GM04503 (cell line): ENCODE measurements at places on chromosomes 11 and 22.

- DNase-seq, result no peak
Observed at GRCh38 chr11:868394-868793, 25.7 kb downstream of the TSPAN4 start.

DNA sequence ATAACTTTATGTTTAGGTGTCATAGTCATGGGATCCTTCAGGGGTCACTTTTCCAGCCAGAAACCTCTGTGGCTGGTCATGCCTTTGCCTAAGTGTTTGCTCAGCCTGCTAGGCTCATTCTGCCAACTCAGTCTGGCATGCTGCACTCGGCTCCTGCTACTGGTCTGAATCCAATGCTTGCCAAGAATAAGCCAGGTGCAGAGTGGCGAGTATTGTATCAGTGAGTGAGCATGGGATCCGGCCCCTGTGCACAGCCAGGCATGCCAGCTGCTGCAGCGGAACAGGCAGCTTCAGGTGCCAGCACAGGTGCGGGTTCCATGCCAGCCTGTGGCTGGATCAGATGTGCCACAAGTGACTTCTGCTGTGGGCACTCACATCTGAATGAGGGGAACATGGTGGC lies 1269.3 kb upstream of the CNTN5 start:
- no peak for DNase-seq

DNA sequence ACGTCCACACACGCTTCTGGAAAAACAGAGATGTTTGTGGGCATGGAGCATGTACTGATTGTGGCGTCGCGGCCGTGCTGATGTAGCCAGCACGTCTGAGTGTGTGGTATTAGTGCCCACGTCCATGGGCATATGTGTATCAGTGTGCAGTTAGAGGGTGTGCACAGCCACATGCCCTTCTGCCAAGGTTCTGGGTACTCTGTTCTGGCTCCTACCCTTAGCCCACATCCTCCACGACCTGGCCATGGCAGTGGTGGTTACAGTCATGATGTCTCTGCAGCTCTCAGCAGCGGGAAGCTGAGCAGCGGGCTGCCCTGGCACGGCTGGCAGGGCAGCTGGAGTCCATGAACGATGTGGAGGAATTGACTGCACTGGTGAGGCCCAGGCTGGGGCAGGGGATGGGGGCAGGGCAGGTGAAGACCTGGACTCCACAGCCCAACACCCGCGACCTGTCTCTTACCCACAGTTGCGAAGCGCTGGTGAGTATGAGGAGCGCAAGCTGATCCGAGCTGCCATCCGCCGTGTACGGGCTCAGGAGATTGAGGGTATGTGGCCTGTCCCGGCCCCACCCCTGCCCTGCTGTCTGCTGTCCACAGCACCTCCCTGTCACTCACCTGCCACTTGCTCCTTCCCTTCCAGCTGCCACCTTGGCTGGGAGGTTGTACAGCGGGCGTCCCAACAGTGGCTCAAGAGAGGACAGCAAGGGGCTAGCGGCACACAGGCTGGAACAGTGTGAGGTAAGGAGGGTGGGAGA lies 7.3 kb downstream of the SMTN start:
- DNase-seq, result no peak

GRCh38 chr11:13834463-13834862 lies 128.1 kb upstream of the SPON1 start:
- DNase-seq, result no peak

DNA sequence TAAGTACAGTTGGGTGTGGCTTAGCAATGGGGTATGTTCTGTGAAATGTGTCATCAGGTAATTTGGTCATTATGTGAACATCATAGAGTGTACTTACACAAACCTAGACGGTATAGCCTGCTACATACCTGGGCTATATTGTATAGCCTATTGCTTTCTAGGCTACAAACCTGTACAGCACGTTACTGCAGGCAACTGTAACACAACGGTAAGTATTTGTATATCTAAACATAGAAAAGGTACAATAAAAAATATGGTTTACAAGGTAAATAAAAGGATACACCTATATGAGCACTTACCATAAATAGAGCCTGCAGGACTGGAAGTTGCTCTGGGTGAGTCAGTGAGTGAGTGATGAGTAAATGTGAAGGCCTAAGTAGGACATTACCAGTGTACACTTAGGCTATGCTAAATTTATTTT lies 73.1 kb upstream of the GDPD4 start:
- no peak for DNase-seq

GRCh38 chr11:133907841-133908241 lies 48.9 kb downstream of the IGSF9B start:
- DNase-seq, result no peak

- DNase-seq, result no peak
Observed at GRCh38 chr11:120613264-120614226, 102.0 kb downstream of the GRIK4 start.

DNA sequence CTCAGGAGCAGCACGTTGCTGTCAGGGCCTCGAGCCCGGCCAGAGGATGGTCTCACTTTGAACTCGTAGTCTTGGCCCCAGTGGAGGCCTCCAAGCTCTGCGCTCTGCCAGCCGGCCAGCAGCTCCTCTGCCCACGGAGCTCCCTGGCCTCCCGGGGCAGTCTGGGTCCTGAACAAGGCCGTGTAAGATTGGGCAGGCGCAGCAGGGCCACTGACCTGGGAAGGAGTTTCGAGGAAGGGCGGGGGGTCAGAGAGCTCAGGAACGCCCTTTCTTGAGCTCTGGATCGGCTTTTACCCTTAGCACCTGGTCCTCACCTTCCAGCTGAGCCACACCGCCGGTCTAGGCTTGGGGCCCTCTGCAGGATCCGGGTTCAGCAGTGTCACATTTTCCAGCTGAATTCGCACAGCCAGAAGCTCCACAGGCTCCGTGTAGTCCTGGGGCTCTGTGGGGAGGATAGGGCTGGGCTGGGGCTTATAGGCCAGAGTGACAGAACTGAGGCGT lies 2.1 kb downstream of the ROBO4 start:
- DNase-seq, result no peak

- peak; percentile 42 for DNase-seq
Observed at GRCh38 chr11:114348200-114349191, 51.8 kb downstream of the C11orf71 start.

GRCh38 chr11:128604723-128605122 lies 17.4 kb upstream of the ETS1 start:
- DNase-seq, result no peak

GRCh38 chr11:29773656-29774264 lies 243.1 kb downstream of the KCNA4 start:
- DNase-seq, result no peak

- no peak for DNase-seq
Observed at GRCh38 chr22:24392218-24392931, 35.0 kb upstream of the ADORA2A start.

DNA sequence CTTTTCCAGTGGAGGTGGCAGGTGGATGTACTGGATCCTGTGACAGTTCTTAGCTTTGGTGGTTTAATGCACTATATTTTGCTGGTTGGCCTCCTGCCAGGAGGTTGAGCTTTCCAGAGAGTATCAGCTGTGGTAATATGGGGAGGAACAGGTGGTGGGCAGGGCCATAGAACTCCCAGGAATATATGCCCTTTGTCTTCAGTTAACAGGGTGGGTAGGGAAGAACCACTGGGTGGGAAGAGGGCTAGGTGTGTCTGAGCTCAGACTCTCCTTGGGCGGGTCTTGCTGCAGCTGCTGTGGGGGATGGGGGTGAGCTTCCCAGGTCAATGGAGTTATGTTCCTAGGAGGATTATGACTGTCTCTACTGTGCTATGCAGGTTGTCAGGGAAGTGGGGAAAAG lies 203.8 kb downstream of the DLG2 start:
- DNase-seq, result no peak

GRCh38 chr11:66119348-66120133 lies 49.5 kb downstream of the PACS1 start:
- DNase-seq, result peak; percentile 64

- DNase-seq, result no peak
Observed at GRCh38 chr11:2583605-2583958, 116.2 kb downstream of the KCNQ1OT1 start.

DNA sequence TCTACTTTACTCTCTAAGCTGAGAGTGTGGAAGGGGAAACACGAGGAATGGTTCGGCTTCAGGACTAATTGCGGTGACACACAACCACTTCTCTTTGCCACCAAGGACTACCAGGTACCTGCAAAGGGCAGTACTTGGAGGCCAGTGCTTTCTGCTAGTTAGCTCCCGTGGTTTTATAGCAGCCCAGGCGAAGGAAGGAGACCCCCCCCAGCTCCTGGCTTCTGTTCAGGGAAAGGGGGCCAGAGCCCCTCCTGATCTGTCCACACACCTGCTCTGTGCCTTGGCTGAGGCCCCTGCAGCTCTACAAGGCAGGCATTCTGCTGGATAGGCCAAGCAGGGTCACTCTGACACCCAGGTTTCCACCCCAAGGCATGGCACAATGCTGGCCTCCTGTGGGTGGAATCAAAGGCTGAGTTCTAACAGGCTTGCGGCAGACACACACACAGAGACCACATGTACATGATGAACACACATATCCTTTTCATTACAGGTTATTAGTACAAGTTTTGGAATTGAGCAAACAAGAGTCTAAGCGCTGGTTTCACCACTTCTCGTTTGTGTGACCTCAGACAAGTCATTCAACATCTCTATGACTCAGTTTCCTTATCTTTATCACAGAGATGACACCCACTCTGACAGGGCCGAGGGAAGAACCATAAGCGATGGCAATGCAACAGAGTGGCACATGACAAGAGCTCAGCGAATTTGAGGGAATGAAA lies 7.5 kb downstream of the SERPIND1 start:
- DNase-seq, result no peak

DNA sequence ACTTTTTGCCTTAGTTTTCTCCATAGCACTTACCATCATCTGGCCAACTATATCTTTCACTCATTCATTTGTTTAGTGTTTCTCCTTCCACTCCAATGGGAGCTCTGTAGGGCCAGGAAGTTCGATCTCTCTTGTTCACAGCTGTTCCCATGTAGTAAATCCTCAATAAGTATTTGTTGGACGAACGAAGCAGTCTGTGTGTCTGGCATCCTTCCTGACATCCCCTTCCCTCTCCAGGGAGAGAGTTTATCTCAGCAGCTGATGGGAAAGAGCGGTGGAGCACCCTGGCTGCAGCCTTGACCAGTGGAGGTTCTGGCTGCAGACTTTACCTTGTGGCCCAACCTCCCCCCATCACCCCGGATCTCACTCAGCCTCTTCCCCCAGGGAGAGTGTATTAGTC lies 141.7 kb downstream of the CHST1 start:
- DNase-seq, result no peak

DNA sequence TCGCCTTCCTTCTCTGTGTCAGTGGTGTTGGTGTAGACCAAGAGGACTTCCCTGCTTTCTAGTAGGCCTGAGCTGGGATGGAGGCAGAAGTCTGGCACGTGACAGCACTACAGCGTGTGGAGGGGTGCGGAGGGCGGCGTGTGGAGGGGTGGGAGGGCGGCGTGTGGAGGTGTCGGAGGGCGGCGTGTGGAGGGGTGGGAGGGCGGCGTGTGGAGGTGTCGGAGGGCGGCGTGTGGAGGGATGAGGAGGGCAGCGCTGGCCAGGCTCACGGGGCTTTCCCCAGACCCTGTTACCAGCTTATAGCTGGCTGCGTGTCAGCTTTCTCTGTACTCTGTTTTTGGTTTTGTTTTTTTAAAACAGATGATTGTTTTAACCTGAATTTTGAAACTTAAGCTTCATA lies 45.7 kb upstream of the CTTN start:
- no peak for DNase-seq

DNA sequence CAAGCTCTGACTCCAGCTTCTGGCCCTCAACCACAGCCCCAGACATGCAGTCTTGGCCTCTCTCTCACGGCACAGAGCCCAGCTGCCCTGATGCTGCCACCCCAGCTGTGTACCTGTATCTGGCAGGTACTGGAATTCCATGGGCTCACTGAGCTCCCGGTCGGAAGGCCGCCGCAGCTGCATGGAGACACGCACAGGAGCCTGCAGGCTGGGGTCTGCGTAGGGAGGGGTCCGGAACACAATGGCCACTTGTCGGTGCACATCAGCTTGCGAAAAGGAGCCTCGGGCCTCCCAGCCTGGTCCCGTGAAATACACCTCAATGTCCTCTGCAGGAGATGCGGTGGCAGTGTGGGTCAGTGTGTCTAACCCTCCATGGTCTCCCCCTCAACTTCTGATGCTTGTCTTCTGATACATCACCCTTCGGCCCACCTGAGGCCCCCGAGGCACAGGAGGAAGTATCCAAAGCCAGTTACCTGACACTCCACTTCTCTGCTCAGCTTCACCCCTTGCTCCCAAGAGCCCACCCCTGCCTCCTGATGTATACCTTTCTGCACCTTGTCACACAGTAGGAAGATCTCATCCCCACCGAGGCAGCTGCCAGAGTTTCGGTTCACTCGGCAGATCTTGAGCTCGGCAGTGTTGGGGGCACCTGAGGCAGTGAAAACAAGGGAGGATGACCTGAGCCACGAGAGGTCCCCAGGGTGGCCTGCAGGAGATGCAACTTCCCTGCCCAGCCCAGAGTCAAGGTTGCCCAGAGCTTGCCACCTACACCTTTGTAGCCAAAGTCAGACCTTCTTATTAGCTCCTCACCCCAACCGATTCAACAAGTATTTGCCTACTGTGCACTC lies 4.3 kb downstream of the RELA start:
- DNase-seq, result no peak

DNA sequence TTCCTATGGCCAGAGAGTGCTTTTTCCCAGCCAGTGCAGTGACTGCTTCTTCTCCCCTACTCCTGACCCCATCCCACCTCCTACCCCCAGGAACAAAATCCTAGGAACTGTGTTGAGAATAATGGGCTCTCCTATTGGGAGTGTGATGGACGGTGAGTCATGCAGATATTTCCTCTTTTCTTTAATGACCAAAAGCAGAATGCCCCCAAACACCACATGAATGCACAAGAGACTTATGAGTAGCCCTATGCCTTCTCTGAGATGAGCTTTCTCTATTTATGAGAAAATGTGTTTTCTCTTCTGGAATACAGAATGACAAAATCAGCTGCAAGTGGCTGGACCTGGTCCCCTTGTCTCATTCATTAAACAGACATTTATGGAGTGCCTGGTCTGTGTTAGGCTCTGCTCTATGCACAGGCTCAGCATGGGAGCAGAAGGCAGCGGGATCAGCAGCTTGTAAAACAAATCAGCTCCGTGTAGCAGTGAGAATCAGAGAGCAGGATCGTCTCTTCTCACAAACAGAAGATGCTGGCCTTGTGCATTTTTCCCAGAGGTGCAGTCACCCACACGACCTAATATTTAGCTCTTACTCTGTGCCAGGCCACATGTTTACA lies 47.5 kb upstream of the GALNT18 start:
- no peak for DNase-seq

- DNase-seq, result no peak
Observed at GRCh38 chr11:59218319-59218718, 5.6 kb upstream of the MPEG1 start.

DNA sequence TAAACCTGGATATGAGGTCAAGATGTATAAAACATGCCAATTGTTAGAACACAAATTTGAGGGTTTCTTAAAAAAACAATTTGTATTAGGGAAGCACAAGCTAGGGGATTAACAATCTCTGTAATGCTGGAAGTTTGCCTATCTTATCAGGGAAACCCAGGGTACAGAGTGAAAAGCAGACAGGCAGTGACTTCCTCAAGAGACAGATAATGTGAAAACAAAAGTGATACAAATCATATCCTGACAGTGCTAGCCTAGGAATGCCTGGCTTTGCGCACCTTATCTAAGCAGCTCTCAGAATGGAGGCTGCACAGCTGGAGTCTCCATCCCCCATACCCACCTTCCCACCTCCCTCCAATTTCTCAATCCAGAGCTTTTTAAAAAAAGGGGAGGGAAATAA lies 22.5 kb upstream of the RBX1 start:
- DNase-seq, result no peak
